ENCODE measurements at places on chromosomes 13 and 19. TPM values are rescaled to one million over a fixed set of nuclear protein-coding genes. Genes with fewer than 3 reads are reported as not detected.

The SIGLEC8 gene
- total RNA-seq: not detected

The DACT3 gene
- 2.5 TPM for total RNA-seq

The FCER2 gene
- total RNA-seq: 1.6 TPM

The TUBA3C gene
- total RNA-seq: not detected

The APOC1 gene
- total RNA-seq: 5.7 TPM

The FSD1 gene
- 10.9 TPM for total RNA-seq

The OR7E24 gene
- not detected for total RNA-seq

The SOX1 gene
- total RNA-seq: not detected

The NXNL1 gene
- not detected for total RNA-seq

The CLEC11A gene
- total RNA-seq: 0.31 TPM

The CD79A gene
- 2.2 TPM for total RNA-seq

The C13orf46 gene
- 1.8 TPM for total RNA-seq

The CRLF1 gene
- not detected for total RNA-seq

The KLF12 gene
- total RNA-seq: 28.6 TPM

The RFPL4AL1 gene
- total RNA-seq: not detected

The ZNF345 gene
- 3.9 TPM for total RNA-seq

The NOP53 gene
- total RNA-seq: 243 TPM

The MYH14 gene
- not detected for total RNA-seq

The GRIK5 gene
- total RNA-seq: 0.31 TPM

The SMIM44 gene
- not detected for total RNA-seq

The REEP6 gene
- total RNA-seq: 1.8 TPM

The CLEC4M gene
- not detected for total RNA-seq

The FKRP gene
- 21.6 TPM for total RNA-seq

The HRC gene
- not detected for total RNA-seq

The IGSF23 gene
- total RNA-seq: not detected

The NLRP9 gene
- total RNA-seq: not detected

The GAPDHS gene
- not detected for total RNA-seq

The PLVAP gene
- not detected for total RNA-seq

The FXYD1 gene
- not detected for total RNA-seq

The RRAS gene
- total RNA-seq: 5.3 TPM

The WDR18 gene
- 133 TPM for total RNA-seq

The CYP4F8 gene
- total RNA-seq: not detected

The GTF3A gene
- total RNA-seq: 296 TPM

The ELSPBP1 gene
- total RNA-seq: not detected

The UFM1 gene
- total RNA-seq: 53.7 TPM

The MARCHF2 gene
- 13.1 TPM for total RNA-seq

The PCP2 gene
- 0.48 TPM for total RNA-seq

The KRTDAP gene
- not detected for total RNA-seq

The TSSK6 gene
- 3.1 TPM for total RNA-seq

The LYPD5 gene
- 0.68 TPM for total RNA-seq

The PSPN gene
- total RNA-seq: 1.8 TPM

The LPAR6 gene
- total RNA-seq: 8.8 TPM

The ZNF667 gene
- 0.74 TPM for total RNA-seq

The GRIN2D gene
- total RNA-seq: 0.13 TPM

The KLK6 gene
- total RNA-seq: not detected

The PDX1 gene
- not detected for total RNA-seq

The COMMD6 gene
- 125 TPM for total RNA-seq

The ZNF491 gene
- 1.3 TPM for total RNA-seq

The TBXA2R gene
- 1.5 TPM for total RNA-seq

The PVR gene
- 5.2 TPM for total RNA-seq

The ERICH4 gene
- not detected for total RNA-seq

The WDR88 gene
- total RNA-seq: not detected

The ZNF665 gene
- 5.0 TPM for total RNA-seq

The FBXW9 gene
- 8.1 TPM for total RNA-seq

The N4BP2L1 gene
- total RNA-seq: 15.1 TPM

The HTR2A gene
- not detected for total RNA-seq

The GRK1 gene
- total RNA-seq: not detected

The EDNRB gene
- total RNA-seq: not detected

The KLF1 gene
- 0.84 TPM for total RNA-seq

Measured in CD8-positive, alpha-beta memory T cell (primary cell).